ENCODE measurements at places on chromosomes 1 and 21. TPM values are rescaled to one million over a fixed set of nuclear protein-coding genes. Genes with fewer than 3 reads are reported as not detected.
A peak's percentile ranks its signal among the peaks of the same experiment; 100 is the strongest.

DNA sequence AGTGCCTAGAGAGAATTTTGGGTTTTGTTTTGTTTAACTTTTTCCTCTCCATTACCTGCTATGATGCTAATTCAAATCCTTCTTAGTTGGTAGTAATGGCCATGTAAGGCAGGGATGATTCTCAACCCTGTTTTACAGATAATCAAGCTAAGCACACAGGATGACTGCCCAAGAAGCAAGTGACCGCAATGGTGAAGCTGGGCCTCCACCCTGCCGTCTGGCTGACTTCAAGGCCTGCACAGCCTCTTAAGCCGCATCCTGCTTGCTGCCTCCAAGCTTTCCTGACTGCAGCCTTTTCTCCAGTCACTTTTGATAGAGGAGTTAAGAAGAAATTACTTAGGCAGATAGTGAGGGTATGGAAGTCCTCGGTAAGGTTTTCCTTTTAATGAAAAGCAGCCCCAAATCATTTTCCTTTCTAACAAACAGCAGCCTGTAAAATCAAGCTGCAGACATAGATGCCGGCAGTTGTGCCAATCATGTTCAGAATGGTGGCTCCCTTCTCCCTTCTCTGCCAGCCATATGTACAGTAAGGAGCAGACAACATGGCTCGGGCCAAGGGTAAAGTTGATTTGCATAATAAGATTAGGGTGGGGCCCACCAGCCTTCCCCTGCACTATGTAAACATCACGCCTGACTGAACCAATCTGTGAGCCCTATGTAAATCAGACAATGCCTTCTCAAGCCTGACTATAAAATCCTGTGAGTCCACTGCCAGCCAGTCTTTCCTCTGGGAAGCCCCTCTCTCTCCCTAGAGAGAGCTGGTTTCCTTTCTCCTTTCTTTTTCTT, 8.8 kb upstream of the CTBS start:
- no peak for DNase-seq

DNA sequence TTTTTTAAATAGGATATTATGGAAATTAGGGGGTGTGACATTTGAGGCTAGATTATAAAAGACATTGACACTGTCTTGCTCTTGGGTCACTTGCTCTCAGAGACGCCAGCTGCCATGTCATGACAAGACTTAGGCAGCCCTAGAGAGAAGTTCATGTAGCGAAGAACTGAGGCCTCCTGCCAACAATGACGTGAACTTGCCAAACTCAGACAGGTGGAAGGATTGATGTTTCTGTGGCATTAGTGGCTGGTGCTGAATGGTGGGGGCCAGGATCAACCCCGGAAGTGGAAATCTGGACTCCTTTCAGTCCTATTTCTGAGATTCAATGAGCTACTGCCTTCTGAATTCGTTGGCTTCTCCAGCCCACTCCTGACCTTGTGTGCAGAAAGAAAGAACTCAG, 14.7 kb downstream of the NCF2 start:
- no peak for DNase-seq

DNA sequence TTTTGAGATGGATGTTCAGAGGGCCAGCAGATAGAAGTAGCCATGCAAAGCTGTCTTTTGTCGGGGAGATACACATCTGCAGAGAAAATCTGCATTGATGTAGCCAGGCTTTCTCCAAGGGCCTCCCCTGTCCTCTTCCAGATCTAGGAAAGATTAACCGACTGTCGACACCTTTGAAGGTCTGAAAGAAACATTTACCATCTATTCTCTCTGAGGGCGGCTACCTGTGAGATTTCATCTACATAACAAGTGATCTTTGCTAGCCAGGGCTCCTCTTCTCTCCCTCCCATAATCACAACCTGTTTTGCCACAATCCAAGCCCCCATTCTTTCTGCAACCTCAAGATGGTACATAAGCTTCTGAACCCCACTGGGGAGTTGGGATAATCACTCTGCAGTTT, 193.6 kb downstream of the RGS7 start:
- DNase-seq, result no peak

FCGR1A gene
- 35.2 TPM for total RNA-seq

- DNase-seq, result peak; percentile 51
These were observed 51.1 kb upstream of the CFHR3 start for GRCh38 chr1:196723325-196724185.

LMX1A gene
- total RNA-seq, result not detected

DNA sequence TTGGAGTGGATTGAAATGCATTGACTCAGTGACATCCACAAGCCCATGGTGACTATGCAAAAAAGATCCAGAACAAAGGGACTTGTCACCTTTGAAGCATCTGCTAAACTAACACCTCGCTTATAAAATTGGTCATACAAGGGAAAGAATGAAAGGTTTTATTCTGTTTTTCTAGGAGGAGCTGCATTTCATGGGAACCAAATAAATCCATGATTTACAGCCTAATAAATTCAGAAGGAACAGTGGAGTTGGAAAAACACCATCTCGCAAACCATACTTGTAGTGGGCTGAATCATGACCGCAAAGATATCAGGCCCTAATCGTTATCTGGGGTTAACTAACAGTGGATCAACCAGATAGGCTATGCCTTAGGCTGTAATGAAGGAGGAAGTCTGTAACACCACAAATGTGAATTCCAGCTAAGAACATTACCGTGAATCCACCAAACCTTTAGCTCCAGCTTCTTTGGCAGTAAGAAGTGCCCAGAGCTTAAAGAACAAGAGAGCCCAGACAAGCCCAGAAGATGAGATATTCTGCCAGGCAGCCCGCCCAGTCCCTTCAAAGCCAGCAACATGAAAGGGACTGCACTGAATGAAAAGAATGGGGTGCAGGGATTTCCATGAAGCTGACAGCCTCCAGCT, 27.4 kb downstream of the RSPH1 start:
- no peak for DNase-seq

EDN2 gene
- total RNA-seq, result not detected

BTBD8 gene
- total RNA-seq, result 12.0 TPM

TENT5C gene
- 2.0 TPM for total RNA-seq

AGMAT gene
- total RNA-seq, result 1.4 TPM

KRTAP12-2 gene
- total RNA-seq, result not detected

- no peak for DNase-seq
These were observed 190.3 kb downstream of the GRIK3 start for GRCh38 chr1:36843906-36844610.

DNA sequence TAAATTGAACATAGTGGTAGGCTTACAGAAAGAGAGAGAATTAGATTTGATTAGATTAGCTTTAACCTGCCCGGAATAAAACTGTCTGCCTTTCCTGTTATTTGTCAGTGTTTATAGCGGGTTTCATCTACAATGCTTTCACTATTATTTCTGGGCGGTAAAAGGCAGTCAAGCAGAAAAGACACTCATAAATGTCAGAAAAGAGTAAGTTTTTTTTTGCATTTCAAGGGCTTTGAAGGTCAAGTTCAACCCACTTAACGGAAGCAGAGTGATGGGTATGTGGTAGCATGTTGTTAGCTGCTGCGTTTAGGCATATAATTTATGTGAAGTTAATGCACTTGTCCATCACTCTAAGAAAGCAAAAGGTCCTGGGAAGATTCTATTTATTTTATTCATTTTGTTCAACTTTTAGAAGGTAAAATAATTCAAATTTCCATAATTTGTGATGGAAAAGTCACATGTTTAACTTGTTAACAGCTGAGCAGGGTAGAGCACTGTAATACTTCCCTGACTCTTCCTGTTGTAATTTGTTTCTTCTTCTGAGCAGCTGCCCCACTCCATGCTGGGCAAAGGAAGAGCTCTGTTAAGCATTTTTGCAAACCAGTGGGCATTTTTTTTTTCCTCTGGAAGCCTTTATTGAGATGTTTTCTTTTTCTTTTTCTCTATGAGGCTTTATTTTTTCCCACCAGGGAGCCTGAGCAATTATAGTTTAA, 220.1 kb downstream of the ST6GALNAC3 start:
- DNase-seq, result no peak

PLPPR4 gene
- 0.60 TPM for total RNA-seq

GRCh38 chr1:199089393-199090122, 450.7 kb downstream of the PTPRC start:
- DNase-seq, result no peak

GRCh38 chr1:10084045-10084444, 51.3 kb downstream of the UBE4B start:
- DNase-seq, result no peak

EPHA8 gene
- total RNA-seq, result 6.3 TPM

DNA sequence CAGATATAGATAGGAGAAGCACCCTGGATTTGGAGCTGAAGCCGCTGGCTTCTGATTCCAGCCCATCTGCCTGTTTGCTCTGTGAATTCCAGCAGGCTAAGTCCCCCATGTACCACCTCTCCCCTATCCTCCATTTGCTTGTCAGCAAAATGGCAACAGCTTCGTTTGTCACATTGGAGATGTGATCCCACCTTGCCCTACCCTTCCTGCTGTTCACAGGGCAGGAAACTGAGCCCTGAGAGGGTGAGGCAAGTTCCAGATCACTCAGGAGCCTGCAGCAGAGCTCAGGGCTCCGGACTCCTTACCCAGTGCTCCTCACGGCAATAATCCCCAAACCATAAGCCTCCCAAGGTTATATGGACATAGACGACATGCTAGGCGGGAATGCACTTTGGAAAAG, 14.9 kb downstream of the SLC2A1 start:
- DNase-seq, result no peak

GRCh38 chr1:99305626-99306025, 41.3 kb downstream of the PLPPR4 start:
- no peak for DNase-seq

GRCh38 chr1:39194398-39195051, 10.0 kb upstream of the MACF1 start:
- no peak for DNase-seq

DNA sequence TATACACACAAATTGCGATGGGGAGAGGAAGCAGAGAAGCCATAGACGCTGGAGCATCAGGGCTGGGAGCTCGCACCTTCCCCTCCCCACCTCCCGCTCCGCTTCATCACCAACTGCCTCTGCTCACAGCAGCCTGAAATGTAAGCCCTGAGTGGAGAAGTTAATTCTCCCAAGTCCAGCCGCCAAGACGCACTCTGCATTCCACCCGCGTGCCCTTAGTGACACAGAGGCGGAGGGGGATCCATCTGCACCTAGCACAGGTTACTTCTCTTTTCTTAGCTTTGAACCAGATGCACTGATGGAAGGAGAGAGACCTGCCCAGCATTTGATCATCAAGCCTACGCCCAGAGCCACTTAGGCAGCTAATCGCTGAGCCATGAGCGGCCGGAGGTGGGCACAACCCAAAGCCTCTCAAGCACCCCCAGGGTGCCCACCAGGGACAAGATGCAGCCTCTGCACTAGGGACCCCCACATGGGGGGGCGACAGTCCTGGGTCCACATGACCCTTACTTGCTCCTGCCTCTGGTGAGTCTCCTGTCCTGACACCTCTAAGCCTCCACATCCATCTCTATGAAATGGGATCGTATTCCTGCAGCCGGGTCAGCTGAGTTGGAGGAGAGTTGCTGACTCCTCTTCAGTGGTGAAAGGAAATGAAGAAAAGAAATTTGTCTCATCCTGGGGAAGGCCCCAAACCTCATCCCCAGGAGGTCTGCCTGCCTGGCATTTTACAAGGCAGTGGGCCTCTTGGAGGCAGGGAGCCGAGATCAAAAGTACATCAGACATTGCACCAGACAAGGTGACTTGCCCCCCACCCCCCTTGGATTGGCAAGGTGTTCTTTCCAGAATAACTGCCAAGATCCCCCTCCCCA, 316.2 kb downstream of the MATN1 start:
- DNase-seq, result no peak

DNA sequence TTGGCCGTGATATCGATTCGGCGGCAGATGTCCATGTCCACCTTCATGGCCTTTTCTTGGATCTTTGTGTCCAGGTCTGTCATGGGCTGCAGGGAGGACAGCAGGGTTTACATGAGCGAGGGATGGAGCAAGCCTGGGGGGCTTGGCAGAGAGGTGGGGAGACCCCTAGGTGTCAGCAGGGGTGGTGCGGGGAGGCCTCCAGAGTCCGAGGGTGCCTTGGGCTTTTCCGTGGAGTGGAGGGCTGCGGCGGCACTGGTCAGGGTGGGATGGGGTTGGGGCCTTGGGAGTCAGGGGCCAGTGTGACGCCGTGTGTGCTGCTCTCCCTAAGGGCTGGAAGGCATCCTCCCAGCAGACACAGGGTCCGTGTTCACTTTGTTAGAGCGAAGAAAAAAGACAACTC, 16.1 kb upstream of the ALDH4A1 start:
- DNase-seq, result no peak

GRCh38 chr1:210464519-210465039, 135.9 kb downstream of the HHAT start:
- DNase-seq, result peak; percentile 39

GRCh38 chr1:226443033-226443432, 35.1 kb upstream of the PARP1 start:
- DNase-seq, result no peak

CD34 gene
- total RNA-seq, result 18.8 TPM

GRCh38 chr1:7464736-7465135, 306.4 kb upstream of the VAMP3 start:
- DNase-seq, result no peak

DNA sequence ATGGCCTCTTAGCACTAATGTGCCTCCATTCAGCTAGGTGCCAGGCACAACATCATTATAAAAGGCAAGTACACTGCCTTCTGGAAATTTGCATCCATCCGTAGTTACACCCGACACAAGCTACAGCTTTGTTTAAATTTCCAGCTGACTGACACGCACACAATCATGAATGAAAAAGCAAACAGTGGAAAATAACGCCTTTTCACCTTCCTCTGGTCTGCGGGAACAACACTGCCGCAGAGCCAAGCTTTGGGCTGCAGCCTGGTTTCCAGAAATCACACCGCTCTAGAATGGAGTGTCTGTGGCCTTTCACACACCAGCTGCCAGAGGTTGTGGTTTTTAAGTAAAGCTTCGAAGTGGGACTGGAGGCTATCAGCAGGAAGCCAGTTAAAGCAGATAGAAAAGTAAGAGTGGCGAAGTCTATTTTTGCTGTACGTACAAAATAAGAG, 142.8 kb upstream of the COA6 start:
- DNase-seq, result no peak

GBP6 gene
- total RNA-seq, result not detected

DNA sequence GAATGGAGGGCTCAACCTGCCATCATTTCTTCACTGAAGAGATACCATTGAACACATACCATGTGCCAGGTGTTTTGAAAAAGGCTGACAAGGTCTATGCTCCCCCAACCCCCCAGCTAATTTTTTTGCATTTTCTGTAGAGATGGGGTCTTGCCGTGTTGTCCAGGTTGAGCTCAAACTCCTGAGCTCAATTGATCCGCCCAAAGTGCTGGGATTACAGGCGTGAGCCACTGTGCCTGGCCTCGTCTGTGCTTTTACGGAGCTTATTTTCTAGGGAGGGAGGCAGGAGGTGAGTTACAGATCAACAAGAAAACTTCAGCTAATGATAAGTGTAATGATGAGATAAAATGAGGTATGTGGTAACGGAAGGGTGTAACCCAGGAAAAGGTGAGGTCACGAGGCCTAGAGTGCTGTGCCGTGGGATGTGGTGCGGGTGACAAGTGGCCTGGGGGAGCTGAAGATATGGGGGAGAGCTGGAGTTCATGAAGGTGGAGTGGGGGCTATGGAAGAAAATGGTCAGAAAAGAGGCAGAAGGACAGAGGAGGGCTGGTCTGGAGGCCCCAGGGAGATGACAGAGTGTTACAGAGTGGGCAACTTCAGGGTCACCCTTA, 28.2 kb downstream of the FAAH start:
- no peak for DNase-seq

- no peak for DNase-seq
These were observed 644.6 kb upstream of the TMPRSS15 start for GRCh38 chr21:19048098-19048672.
